Skeletal muscle tissue (tissue), 5 donors: ENCODE measurements at places on chromosomes 3 and 15. TPM values are rescaled to one million over a fixed set of nuclear protein-coding genes. Genes with fewer than 3 reads are reported as not detected.

The TTLL13 gene
- not detected for total RNA-seq

The SEMA5B gene
- 8.4 TPM for total RNA-seq

The SLC9A9 gene
- total RNA-seq = 20.4 TPM

The PIF1 gene
- 2.1 TPM for total RNA-seq

The VGLL3 gene
- total RNA-seq = 17.7 TPM

The KNG1 gene
- total RNA-seq = 0.52 TPM

The RMDN3 gene
- total RNA-seq = 14.6 TPM

The PLIN1 gene
- total RNA-seq = 39.7 TPM

The DLG1 gene
- 62.1 TPM for total RNA-seq

The RSL24D1 gene
- 69.4 TPM for total RNA-seq

The GOLGA6L10 gene
- total RNA-seq = 0.52 TPM

The SPINT1 gene
- total RNA-seq = under 0.01 TPM
